ENCODE measurements at places on chromosomes 1 and 21.

DNA sequence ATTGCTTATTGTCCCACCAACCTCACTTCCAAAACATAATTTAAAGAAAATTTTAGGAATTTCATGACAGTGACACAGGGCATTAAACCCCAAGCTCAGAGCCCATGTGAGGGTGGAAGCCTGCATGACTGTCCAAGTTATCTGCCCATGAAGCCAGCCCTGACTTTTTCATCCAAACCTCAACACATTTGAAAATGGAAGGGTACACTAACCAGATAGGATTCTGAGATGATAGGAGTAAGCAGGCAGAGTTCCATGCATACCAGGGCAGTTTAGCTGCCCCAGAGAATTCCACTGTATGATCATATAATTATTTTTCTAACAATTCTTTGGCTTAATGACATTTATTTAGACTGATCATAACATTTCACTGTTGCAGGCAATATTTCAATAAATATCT, 986.0 kb downstream of the TTLL7 start:
- no peak for DNase-seq

GRCh38 chr1:1157914-1158710, 15.6 kb upstream of the TTLL10 start:
- DNase-seq: peak; percentile 34

GRCh38 chr1:88291611-88292354, 392.3 kb upstream of the PKN2 start:
- no peak for DNase-seq

- no peak for DNase-seq
Measured at GRCh38 chr1:30654188-30654587, 69.2 kb downstream of the MATN1 start.

DNA sequence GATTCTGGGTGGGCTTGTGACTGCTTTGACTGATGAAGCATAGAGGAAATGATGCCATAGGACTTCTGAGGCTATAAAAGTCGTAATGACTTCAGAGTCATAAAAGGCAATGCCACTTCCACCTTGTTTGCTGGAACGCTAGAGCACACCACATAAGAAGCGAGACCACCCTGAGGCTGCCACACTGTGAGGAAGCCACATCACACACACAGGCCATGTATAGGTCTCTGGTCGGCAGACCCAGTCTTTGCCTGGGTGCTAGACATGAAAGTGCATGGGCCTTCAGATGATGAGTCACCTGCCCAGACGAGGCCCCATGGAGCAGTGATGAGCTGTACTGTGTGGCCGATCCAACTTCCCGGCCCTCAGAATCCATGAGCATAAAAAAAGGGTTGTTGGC, 14.2 kb upstream of the KANK4 start:
- DNase-seq: no peak

- DNase-seq: no peak
Measured at GRCh38 chr1:60899464-60899863, 182.9 kb upstream of the NFIA start.

DNA sequence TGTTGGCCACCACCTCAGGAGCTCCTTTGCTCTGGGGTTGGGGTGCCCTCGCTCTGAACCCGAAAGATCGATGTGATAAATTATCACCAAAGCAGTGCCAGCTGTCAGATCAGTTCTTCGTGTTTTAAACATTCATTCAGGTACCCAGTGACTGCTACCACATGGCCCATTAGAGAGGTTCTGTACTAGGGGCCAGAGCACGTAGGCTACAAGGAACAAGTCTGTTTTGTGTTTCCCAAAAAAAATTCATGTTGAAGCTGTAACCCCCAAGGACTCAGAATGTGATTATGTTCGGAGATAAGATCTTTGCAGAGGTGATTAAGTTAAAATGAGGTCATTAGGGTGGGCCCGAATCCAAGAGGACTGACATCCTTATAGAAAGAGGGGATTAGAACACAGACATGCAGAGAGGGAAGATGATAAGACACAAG, 526.9 kb downstream of the NPHP4 start:
- no peak for DNase-seq

DNA sequence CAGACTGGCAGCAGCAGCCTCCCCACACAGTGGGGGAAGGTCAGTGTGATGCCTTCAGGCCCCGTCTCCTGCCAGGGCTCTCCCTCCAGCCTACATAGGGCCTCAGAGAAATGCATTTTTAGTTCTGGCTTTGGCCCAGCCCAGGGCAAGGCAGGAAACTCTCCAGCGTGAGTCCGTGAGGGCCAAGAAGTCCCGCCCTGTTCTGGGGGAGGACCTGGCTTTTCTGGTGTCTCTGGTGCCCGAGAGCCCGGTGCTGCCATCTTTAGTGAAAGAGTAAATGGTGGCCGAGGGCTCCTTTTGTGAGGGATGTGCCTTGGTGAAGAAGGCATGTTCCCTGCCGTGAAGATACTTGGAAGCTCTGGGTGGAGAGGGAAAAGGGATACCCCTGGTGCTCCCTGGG, 14.8 kb upstream of the DIP2A start:
- DNase-seq: no peak

DNA sequence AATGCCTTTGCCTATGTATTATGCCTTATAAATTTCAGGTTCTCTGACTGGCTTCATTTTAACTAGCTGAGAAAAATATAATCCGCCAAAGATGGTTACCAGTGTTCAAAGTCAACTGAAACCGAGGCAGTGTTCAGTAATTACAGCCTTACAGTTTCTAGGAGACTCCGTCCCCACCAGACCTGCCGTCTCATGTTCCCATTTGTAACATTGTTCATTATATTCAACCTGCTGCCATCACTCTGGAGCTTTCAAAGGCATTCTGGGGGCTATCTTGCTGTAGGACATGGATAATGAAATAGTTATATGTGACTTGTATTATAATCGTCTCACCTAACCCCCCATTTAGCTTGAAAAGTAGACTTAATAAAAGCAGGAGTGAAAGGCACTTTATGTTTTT, 302.5 kb downstream of the RWDD3 start:
- no peak for DNase-seq

DNA sequence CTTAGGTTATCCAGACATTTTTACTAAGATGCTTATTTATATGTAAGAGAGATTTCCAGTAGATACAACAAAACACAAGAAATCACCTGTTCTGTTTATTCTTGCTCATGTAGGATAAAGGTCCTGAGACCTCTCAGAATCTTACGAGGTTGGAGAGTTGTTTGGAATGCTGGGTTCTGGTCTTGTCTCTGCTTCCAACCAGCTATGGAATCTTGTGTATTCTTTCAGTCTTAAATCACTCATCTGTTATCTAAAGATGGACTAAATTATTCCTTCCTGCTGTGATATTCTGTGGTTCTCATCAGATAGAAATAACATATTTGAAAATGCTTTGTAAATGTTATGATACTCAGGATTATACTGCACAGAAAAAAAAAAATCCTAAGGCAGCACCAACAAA, 21.3 kb downstream of the GNAT2 start:
- no peak for DNase-seq

DNA sequence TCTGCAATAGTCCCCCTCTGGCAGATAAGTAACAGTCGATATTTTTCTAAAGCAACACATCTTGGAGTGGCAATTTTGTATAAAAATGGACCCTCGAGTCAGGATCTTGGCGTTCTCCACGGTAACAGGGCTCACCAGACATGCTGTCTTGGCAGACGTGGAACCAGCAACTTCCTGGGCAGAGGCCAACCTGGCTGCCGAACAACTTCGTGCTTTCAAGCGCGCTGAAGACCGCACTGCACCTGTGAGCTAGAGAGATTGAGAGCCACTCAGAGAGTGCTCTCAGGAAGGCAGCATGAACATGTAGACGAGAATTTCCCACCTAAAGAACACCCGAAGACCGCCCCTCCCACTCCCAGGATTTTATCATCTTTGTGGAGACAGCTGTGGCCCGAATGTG, 7.3 kb downstream of the C1orf174 start:
- no peak for DNase-seq

DNA sequence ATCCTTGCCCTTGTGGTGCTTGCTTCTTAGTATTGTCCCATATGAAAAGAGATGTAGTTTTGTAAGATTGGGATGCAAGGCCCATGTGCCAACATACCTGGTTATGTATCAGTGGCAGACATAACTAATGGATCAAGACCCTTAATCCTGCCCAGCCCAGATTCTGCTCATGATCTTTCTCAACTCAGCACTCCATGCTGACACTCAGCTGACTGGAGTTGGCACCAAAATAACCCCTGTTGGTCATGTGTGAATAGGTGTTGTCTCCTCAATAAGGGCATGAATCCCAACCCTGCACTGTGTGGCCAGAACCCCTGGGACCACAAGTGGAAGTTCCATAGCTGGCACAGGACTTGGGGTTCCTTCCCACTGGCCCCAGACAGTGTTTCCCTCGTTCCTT, 13.9 kb upstream of the CNR2 start:
- DNase-seq: no peak

DNA sequence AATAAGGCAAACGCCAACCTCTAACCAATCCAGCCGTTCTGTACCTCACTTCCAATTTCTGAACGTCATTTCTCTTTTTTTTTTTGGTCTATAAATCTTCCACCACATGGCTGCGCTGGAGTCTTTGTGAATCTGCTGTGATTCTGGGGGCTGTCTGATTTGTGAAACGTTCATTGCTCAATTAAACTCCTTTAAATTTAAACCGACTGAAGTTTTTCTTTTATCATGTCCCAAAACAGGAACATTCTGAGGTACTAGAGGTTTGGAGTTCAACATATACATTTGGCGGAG, 65.5 kb upstream of the BACH1 start:
- DNase-seq: peak; percentile 18

- no peak for DNase-seq
Measured at GRCh38 chr1:201648066-201648906, 109.4 kb downstream of the NAV1 start.

- DNase-seq: no peak
Measured at GRCh38 chr1:211903490-211904245, 73.1 kb upstream of the LPGAT1 start.

DNA sequence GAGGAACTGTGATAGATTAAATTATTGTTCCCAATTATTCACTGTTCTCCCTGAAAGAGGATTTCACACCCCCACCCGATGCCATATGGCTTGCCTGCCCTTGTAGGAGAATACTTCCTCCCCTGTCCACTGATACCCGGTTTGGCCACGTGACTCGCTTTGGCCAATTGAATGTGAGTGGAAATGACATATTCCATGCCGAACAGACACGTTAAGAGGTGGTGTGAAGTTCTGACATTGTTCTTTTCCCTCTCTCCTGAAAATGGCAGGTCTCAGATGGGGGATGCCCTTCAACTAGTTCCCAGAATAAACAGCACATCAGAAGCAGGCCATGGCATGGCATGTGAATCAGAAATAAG, 5.3 kb downstream of the STUM start:
- no peak for DNase-seq

DNA sequence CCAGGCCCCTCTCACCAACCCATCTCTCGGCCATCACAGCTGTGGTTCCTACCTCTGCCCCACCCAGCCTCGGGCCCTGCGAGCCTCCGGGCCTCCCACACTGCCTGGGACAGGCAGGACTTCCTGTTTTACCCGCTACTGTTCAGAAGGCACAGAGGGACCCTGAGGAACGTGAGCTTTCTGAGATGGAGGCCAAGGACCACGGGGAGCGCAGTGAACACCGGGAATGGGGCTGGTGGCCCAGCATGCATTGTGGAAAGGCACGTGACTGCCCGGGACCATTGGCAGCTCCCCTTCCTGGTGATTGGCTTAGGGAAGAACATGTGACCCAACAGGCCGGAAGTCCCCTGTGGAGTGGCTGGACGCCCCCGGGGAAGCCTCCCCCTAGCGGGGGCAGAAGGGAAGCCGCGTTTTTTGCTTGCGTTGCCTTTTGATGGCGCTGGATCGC, 7.0 kb downstream of the S100B start:
- DNase-seq: no peak

GRCh38 chr1:58204284-58204683, 342.2 kb downstream of the OMA1 start:
- DNase-seq: no peak

DNA sequence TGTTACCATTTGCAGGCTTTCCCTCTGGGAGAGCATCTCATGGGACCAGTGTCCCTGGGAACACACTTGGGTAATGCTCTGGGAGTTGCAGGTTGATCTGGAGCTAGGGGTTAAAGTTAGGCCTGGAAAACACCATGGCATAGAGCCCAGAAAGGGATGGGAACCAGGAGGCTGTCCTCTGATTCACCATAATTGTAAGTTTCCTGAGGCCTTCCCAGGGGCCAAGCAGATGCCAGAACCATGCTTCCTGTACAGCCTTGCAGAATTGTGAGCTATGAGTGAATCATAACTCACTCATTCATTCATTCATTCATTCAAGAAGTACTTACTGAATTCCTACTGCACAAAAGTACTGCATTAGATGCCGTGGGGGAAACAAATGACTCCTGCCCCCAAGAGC, 50.0 kb downstream of the LACTBL1 start:
- no peak for DNase-seq

- no peak for DNase-seq
Measured at GRCh38 chr1:245671966-245672767, 517.4 kb downstream of the KIF26B start.

GRCh38 chr1:235875036-235875597, 8.4 kb upstream of the LYST start:
- DNase-seq: no peak

GRCh38 chr1:178908358-178908757, 37.5 kb upstream of the ANGPTL1 start:
- DNase-seq: no peak

GRCh38 chr1:29549001-29549400, 312.7 kb downstream of the PTPRU start:
- no peak for DNase-seq

Measured in CD4-positive, alpha-beta T cell treated with Interleukin-4 for 1 hour (primary cell).